Activated CD8-positive, alpha-beta memory T cell treated with anti-CD3 and anti-CD28 coated beads for 48 hours (primary cell): ENCODE measurements at places on chromosomes 7 and 10.

GRCh38 chr10:114402871-114403540 is 1.3 kb downstream of the AFAP1L2 start:
- no peak for DNase-seq

GRCh38 chr10:131573707-131574106 is 262.2 kb upstream of the TCERG1L start:
- no peak for DNase-seq

DNA sequence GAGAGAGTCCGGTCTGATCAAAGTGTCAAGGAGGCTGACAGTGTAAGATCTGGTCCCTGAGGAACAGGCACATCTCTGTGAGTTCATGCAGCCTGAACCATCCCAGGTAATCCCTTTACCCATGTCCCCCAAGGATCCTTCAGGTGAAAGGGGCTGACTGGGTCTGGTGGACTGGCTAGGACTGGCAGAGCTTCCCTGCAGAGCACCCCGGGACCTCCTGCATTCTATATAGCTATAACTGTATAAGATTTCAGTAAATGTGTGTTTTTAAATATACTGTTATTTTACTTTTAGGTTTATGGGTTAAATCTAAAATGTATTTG is 246.8 kb downstream of the ELMO1 start:
- DNase-seq, result no peak

- no peak for DNase-seq
These were observed 16.5 kb downstream of the KNDC1 start for GRCh38 chr10:133176546-133176945.

DNA sequence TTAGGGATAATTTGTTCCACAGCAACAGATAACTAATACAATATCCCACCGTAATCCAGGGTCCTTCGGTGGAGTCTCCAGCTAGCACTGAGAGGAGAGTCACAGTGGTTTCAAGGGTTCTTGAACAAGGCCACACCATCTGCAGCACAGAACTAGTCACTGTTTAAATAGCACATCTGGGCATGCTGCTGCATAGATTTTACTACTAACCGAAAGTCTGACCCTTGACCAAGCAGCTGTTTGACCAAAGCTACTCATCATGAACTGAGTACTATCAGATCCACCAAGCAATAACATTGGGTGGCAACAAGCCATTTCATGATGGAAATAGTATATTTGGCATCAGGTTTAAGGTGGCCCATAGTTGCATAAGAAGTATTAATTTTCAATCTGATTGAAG is 53.2 kb downstream of the ANKMY2 start:
- no peak for DNase-seq

DNA sequence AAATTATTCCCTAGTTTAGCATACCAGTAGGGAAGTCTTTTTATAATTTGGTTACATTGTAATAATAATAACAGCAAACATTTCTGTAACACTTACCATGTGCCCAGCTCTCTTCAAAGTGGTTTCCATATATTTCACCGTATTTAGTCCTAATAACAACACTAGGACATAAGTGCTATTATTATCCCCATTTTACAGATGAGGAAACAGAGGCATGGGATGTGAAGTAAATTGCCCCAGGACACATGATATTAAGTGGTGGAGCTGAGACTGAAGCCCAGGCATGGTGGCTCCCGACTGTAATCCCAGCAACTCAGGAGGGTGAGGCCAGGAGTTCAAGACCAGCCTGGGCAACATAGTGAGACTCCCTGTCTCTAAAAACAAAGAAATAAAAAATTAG is 5.1 kb downstream of the PHYH start:
- DNase-seq, result no peak

DNA sequence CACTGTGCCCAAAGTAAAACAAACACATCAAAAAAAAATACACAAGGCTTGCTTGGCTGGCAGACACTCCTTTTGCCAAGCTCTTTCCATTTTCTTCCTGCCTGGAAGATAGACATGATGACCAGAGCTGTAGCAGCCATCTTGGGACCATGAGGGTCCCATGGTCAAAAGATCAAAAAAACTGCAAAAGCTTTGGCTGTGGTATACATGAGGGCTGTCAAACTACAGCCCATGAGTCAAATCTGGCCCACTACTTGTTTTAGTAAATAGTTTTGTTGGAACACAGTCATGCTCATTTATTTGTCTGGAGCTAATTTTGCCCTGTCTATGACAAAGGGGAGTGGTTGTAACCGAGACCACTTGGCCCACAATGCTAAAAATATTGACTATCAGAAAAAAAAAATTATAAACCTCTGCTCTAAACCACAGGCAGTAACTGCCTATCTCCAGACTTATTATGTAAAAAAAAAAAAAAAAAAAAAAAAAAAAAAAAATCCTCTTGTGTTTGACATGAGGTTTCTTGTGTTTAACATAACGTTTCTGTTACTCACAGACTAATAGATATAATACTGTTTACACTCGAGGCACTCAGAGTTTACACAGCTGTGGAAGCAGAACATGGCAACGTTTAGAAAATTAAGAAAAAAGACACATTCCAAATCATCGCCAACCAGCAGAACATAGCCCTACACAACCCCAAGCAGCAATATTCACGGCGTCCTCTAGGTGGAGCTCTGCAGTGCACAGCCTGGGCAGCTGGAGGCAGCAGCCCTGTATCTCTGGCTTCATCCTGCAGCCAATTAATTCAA is 36.9 kb downstream of the ASB13 start:
- peak; percentile 66 for DNase-seq

DNA sequence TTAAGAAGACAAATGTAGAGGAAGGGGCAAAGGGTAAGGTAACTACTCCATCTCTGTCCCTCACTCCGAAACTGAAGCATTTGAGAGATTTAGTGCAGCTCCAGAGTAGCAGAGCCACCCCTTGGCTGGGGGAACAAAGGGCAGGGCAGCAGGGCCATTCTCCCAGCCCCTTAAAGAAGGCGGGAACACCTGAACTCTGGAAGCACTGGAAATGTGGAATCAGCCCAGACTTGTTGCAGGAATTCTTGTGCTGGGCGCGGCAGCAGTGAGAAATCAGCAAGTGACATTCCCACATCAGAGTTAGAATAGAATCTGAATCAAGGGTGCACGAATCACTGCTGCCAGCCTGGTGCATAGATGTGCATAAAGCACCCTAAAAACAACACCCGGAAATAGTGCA is 34.4 kb upstream of the GRM8 start:
- DNase-seq, result no peak

DNA sequence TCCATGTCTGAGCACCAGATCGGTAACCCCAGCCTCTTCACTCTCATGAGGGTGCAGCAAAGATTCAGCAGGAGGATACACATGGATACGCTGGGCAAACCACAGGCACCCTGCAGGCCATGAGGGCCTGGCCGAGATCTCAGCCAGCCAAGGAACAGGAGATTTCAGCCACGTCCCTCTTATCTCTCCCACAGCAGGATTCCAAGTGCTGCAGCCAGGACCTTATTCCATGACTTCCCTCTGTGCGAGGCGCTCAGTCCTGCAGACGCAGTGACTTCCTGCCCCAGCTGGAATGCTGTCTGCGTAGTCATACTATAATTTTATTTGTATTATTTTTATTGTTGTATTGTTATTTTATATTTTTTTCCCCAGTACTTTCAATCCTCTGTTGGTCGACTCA is 66.8 kb downstream of the PTPRN2 start:
- no peak for DNase-seq

DNA sequence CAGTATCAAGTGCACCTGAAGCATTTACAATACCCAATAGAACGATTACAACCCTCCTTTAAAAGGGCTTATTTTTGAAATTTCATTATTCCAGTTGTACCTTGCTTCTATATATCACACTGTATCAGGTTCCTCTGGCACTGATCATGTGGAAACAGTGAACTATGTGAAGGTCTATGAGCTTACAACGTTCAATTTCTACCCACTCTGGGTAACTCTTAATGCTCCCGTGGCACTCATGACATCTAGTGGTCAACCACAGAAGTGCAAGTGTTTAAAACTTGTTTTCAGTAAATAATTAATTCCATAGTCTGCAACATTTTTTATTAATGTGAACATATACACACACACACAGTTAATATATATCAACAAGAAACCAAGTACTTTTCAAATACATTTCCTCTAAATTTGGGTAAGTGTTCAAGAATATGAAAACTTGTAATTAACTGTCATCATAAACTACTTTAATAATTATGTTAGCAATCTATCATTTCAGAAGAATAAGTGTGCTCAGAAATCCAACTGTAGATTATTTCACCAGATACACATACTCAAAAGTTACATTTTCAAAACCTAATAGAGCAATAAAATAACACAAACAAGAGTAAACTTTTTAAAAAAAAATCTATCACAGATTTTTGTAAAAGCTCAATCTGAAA is 61.0 kb downstream of the MPP7 start:
- no peak for DNase-seq

GRCh38 chr10:80771285-80771684 is 233.6 kb downstream of the SH2D4B start:
- no peak for DNase-seq
